ENCODE measurements at places on chromosomes 5 and 9. TPM values are rescaled to one million over a fixed set of nuclear protein-coding genes. Genes with fewer than 3 reads are reported as not detected.

NR6A1 gene
- 1.7 TPM for total RNA-seq

EIF4E1B gene
- not detected for total RNA-seq

DNA sequence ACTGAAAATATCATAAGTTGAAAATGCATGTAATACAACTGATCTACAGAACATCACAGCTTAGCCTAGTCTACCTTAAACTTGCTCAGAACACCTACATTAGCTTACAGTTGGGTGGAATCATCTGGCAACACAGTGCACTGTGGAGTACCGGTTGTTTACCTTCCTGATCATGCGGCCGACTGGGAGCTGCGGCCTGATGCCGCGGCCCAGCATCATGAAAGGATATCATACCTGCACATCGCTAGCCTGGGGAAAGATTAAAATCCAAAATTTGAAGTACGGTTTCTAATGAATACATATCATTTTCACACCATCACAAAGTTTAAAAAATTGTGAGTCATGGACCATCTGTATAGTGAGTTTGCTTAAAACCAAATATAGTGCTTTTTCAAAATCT lies 1.8 kb downstream of the HACD4 start:
- H3K4me3 ChIP-seq = no peak overlapping the region
- H3K27me3 ChIP-seq = no peaks in the 10 kb centered on the region
- no peaks in the 10 kb centered on the region for H3K4me1 ChIP-seq
- H3K27ac ChIP-seq = no peak overlapping the region

GRCh38 chr9:137305060-137305797 lies 3.2 kb upstream of the NRARP start:
- peak overlapping the region; percentile 32 for H3K4me3 ChIP-seq
- H3K4me1 ChIP-seq = peaks cover 46% of the 10 kb centered on the region
- no peak overlapping the region for H3K27ac ChIP-seq
- no peak for DNase-seq

DNA sequence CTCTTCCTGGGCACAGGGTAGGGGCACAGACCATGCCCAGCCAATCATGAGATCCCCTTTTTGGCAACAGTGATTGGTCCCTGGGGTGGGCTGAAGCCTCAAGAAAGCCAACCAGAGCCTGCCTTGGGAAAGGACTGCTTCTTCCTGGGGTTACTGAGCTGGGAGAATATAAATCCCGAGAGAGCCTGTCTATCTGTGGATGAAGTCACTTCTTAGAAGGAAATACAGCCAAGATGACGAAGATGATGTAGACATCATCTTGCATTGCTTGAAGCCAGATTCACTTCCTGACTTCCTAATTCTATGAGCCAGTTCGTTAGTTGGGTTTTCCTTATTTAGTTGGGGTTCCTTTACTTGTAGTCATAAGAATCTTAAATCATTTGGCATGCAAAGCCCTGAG lies 50.1 kb upstream of the PWWP2A start:
- peaks cover 16% of the 10 kb centered on the region for H3K4me1 ChIP-seq
- no peaks in the 10 kb centered on the region for H3K36me3 ChIP-seq
- no peak for DNase-seq
- H3K4me3 ChIP-seq = no peak overlapping the region

GRCh38 chr9:23615569-23615968 lies 210.5 kb downstream of the ELAVL2 start:
- H3K27me3 ChIP-seq = no peaks in the 10 kb centered on the region
- H3K4me1 ChIP-seq = no peaks in the 10 kb centered on the region
- DNase-seq = no peak
- H3K36me3 ChIP-seq = no peaks in the 10 kb centered on the region

DNA sequence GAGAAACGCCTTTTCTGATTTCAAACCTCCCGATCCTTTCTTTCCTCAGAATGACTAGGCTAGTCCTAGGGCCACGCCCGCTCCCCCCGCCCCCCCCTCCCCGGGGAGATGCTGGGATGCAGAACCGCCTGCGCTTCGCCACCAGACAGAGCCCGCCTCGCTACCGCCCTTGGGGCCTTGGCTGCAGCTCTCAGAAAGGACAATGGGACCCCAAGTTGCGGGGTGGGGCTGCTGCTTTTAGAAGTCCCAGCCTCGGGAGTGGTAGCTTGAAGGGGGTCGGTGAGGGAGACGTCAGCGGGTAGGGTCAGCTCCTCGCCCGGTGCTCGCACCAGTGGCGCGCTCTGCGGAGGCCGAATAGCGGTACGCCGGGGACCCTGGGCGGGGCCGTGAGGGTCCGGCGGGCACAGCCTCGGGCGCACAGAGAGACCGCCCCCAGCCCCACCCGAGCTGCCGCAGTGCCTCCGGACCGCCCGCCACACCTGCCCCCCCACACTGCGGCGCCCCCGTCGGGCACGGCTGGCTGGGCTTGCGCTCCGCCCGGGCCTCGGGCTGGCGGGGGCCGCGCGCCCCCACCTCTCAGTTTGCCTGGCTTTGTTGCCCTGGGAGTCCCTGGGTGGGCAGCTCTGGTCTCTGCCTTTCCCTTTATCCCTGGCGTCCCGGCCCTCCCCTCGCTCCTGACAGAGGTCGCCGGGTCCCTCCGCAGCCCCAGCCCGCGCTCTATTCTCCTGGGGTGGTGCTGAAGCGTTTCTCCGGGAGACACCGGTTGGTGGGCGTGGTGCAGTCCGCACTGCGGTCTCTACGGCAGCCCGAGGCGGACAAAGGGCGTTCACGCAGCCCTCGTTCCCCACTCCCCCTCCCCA lies 1.2 kb downstream of the MAP1B start:
- DNase-seq = peak; percentile 79
- no peaks in the 10 kb centered on the region for H3K36me3 ChIP-seq
- H3K4me1 ChIP-seq = peaks cover 41% of the 10 kb centered on the region
- H3K4me3 ChIP-seq = peak overlapping the region; percentile 94
- peak overlapping the region; percentile 92 for H3K27ac ChIP-seq

DNA sequence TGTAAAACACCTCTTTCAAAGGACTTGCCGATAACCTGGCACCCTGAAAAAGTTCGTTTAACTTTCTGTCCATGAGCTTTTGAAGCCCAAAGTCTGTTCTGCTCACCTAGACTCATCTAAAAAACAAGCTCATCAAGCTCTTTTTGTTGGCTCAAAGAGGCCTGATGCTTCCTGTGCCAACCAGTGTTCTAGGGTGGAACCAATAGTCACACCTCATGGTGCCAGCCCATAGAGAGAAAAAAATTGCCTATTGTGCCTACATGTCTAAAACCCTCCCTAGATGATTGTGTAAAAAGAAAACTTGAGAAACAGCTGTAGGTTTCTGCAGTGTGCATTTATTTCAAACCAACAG lies 4.7 kb downstream of the SH3RF2 start:
- no peak for DNase-seq
- no peaks in the 10 kb centered on the region for H3K27me3 ChIP-seq
- no peaks in the 10 kb centered on the region for H3K4me1 ChIP-seq
- H3K27ac ChIP-seq = no peak overlapping the region
- no peaks in the 10 kb centered on the region for H3K36me3 ChIP-seq

GRCh38 chr9:104091708-104092107 lies 2.4 kb upstream of the SMC2 start:
- no peaks in the 10 kb centered on the region for H3K36me3 ChIP-seq
- no peak overlapping the region for H3K27ac ChIP-seq
- DNase-seq = no peak

DNA sequence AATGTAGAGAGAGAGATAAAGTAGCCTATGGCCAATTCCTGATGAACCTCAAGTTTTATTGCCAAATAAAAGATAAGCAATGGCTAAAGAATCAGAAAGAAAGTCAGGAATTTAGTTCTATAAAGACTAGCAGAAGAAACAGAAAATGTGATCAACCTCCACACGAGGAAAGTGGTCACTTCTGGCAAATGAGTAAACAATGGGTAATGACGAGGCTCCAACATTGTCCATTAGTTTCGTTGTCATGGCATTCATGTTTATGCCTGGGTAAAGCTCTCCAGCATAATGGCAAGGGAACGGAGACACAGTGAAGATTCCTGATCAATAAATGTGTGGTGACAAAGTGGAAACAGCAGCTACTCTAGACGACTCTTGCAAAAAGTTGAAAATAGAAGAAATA lies 341.8 kb upstream of the CTNND2 start:
- no peaks in the 10 kb centered on the region for H3K36me3 ChIP-seq
- no peaks in the 10 kb centered on the region for H3K27me3 ChIP-seq
- no peak for DNase-seq
- no peak overlapping the region for H3K4me3 ChIP-seq
